ENCODE measurements at places on chromosomes 7 and 10. TPM values are rescaled to one million over a fixed set of nuclear protein-coding genes. Genes with fewer than 3 reads are reported as not detected.

DNA sequence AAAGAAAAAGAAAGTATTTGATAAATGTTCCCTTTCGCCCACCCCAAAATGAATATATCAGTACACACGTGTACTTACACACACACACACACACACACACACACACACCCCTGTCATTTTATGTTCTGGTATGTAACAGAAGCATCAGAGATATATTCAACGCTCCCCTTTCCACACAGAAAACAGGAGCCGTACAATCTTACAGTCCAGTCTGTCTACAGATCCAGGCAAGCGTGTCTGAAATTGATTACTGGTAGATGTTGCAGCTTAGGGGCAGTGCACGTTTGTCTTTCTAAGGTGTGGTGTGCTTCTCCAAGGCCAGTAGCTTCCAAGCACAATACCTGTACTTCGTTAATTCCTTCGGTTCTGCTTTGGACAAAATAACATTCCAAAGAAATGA is 143.7 kb upstream of the RNF32 start:
- no peaks in the 10 kb centered on the region for H3K36me3 ChIP-seq
- no peaks in the 10 kb centered on the region for H3K4me1 ChIP-seq
- no peak for DNase-seq
- H3K27ac ChIP-seq, result no peak overlapping the region
- H3K4me3 ChIP-seq, result no peak overlapping the region

- H3K27me3 ChIP-seq, result no peaks in the 10 kb centered on the region
- peaks cover 9% of the 10 kb centered on the region for H3K4me1 ChIP-seq
- H3K4me3 ChIP-seq, result no peak overlapping the region
Measured at GRCh38 chr7:133646472-133647315, 393.8 kb downstream of the EXOC4 start.

DNA sequence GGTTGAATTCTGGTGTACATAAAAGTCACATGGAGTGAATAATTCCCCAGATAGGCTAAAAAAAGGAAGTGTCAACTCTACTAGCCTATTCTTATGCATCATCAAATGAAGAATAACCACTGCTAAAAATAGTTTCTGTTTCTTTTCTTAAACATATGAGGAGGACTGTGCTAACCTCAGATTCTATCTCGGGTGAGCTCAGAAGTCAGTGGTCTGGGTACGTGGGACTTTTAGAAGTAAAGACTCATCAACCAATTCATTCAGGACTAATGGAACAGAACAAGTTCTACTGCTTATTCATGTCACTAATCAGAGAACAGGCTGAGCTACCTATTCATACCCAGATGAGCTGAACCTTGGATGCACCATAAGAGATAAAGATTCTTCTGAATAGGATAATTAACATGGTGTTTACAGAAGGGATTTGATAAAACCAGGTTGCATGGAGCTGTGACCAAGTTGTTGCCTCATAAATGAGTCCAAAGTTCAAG is 9.5 kb upstream of the ASAH2 start:
- no peak for DNase-seq
- no peak overlapping the region for H3K27ac ChIP-seq
- no peaks in the 10 kb centered on the region for H3K27me3 ChIP-seq
- no peaks in the 10 kb centered on the region for H3K4me1 ChIP-seq
- no peak overlapping the region for H3K4me3 ChIP-seq
- no peaks in the 10 kb centered on the region for H3K36me3 ChIP-seq

DNA sequence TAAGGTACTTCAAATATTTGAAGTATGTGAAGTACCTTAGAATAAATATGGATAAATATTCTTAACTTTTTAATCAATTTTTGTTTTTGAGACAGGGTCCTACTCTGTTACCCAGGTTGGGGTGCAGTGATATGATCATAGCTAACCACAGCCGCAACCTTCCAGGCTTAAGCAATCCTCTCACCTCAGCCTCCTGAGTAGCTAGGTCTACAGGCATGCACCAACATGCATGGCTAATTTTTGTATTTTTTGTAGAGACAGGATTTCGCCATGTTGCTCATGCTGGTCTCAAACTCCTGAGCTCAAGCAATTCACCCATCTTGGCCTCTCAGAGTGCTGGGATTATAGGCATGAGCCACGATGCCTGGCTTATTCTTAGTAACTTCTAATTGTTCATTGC is 119.4 kb upstream of the KAT6B start:
- no peaks in the 10 kb centered on the region for H3K27me3 ChIP-seq
- H3K4me3 ChIP-seq, result no peak overlapping the region
- H3K36me3 ChIP-seq, result no peaks in the 10 kb centered on the region
- no peak overlapping the region for H3K27ac ChIP-seq

DNA sequence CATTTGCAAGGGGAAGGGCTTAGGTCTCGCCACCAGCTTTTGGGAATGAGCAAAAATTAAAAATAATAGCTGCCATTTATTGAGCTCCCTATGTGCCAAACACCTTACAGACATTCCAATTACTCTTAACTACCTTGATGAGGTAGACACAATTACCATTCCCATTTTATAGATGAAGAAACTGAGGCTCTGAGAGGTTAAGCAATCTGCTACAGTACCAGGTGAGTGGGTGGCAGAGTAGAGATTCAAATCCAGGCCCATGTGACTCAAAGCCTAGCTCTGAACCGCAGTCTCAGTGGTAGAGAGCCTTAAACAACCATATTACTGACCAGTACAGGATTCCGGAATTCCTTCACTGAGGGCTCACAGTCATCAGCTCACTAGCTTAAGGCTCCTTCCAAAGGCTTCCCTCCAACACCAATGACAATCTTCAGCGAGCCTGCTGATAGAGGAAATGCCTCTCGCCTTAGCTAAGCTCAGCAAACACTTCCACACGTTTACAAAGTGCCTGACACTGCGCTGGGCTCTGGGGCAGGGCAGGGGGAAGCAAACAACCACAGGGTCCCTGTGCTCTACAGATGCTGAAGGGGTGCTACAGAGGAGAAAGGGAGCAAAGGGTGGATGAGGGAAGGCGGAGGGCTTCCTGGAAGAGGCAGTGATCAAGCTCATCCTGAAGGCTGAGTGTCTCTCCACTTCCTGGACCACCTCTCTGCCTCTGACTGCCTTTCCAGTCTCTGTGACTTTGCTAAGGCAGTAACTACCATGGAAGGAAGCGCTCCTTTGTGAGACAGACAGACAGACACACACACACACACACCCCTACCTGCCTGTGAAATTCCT is 7.4 kb downstream of the LRRC20 start:
- H3K27ac ChIP-seq, result no peak overlapping the region
- no peak for DNase-seq
- no peaks in the 10 kb centered on the region for H3K4me1 ChIP-seq
- H3K27me3 ChIP-seq, result no peaks in the 10 kb centered on the region
- no peaks in the 10 kb centered on the region for H3K36me3 ChIP-seq

GRCh38 chr7:104453190-104453589 is 124.8 kb downstream of the LHFPL3 start:
- no peaks in the 10 kb centered on the region for H3K36me3 ChIP-seq
- no peaks in the 10 kb centered on the region for H3K27me3 ChIP-seq
- H3K27ac ChIP-seq, result no peak overlapping the region
- DNase-seq, result no peak

DNA sequence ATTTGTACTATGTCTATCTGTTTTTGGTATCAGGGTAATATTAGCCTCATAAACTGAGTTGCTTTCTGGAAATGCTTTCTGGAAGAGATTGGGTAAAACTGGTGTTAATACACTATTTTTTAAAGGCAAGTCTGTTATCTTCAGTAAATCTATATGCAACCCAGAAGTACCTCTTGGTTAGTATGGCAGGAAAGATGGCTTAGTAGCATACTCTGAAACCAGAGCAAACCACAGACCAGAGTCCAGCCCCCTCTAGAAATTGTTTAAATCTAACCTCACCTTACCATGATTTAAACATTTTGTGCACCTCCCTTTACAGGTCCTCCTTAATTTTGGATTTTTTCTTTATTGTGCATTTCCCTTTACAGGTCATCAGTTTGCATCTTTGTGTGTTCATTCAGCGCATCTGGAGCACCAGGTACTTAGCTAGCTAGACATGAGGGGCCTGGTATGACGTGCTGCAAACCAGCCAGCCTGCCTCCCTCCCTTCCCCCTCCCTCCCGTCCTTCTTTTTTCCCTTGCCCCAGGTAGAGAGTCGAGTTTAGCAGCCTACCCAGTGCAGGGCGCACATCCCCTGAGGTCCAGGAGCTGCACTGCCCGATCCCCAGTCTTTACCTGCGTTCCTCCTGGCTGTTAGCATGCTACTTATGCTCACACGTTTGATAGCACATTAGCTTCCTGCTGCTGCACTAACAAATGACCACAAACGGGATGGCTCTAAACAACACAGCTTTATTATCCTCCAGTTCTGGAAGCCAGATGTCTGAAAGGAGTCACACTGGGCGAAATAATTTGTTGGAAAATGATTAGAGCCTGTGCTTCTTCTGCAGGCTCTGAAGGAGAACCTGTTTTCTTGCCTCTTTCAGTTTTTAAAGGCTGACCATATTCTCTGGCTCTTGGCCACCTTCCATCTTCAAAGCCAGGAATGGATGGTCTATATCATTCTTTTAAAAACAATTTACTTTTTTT is 299.9 kb upstream of the HABP2 start:
- H3K27ac ChIP-seq, result no peak overlapping the region
- no peaks in the 10 kb centered on the region for H3K27me3 ChIP-seq
- H3K36me3 ChIP-seq, result no peaks in the 10 kb centered on the region
- DNase-seq, result no peak
- no peaks in the 10 kb centered on the region for H3K4me1 ChIP-seq
- no peak overlapping the region for H3K4me3 ChIP-seq

DNA sequence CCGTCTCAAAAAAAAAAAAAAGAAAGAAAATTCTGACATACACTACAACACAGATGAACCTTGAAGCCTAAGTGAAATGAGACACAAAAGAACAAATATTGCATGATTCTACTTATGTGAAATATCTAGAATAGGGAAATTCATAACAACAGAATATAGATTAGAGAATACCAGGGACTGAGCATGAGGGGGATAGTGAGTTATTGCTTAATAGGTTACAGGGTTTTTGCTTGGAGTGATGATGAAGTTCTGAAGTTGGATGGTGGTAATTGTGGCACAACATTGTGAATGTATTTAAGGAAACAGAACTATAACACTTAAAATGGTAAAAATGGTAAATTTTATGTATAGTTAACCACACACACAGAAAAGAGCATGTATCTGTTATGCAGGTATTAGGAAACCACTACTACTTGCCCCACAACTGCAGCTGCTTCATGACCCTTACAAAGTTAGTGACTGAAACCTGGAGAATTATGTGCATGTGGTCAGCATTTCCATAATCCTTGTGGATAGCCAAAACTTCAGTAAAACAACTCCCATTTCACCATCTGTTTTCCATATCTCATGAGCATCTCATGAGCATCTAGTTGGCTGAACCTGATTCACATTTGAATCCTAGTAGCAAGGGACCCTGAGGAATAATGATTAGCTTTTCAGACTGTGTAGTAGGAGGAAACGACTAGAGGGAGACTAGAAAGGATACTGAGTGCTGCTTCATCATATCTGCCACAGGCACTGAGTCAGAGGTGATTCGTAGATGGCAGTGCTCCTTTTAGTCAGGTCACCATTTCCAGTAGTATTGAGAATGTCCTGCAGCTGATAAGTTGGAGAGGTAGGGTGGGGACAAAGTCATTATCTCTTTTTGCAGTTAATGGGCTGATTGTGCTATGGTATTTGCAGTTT is 26.3 kb downstream of the SAMD8 start:
- no peak overlapping the region for H3K27ac ChIP-seq
- DNase-seq, result no peak

DNA sequence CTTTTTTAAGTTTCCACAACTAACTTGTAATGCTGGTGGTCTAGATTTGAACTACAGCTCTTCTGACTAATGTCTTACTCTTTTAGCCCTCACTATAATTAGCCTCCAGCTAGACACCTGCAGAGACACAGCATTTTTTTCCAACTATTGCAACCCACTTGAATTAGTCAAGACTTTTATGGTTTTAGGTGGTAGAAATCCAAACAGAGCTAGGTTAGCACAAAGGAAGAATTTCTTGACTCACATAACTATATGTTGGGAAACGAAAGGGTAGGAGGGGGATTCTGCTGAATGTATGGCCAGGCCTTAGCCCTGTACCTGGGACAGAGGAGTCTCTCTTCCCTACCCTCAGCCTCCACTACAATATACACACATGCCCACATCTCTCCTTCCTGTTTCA is 586.1 kb downstream of the INHBA start:
- H3K4me3 ChIP-seq, result no peak overlapping the region
- no peaks in the 10 kb centered on the region for H3K4me1 ChIP-seq
- no peak for DNase-seq
- no peak overlapping the region for H3K27ac ChIP-seq

GRCh38 chr10:132497861-132498561 is 39.6 kb upstream of the INPP5A start:
- no peaks in the 10 kb centered on the region for H3K36me3 ChIP-seq
- no peak overlapping the region for H3K4me3 ChIP-seq
- no peak overlapping the region for H3K27ac ChIP-seq

Gene ANK3
- total RNA-seq, result 15.7 TPM

Gene CCL26
- not detected for total RNA-seq

Gene CALD1
- 20.6 TPM for total RNA-seq

Gene CLEC2L
- not detected for total RNA-seq

Gene ZNF853
- 5.7 TPM for total RNA-seq

Gene EPO
- total RNA-seq, result 4.0 TPM

Gene OR2A42
- not detected for total RNA-seq

Data from pancreas (tissue), 10 donors.